HL-60 (cell line): ENCODE measurements at places on chromosomes 11 and 22.

- no peak for DNase-seq
Measured at GRCh38 chr11:105491394-105491793, 118.5 kb upstream of the GRIA4 start.

DNA sequence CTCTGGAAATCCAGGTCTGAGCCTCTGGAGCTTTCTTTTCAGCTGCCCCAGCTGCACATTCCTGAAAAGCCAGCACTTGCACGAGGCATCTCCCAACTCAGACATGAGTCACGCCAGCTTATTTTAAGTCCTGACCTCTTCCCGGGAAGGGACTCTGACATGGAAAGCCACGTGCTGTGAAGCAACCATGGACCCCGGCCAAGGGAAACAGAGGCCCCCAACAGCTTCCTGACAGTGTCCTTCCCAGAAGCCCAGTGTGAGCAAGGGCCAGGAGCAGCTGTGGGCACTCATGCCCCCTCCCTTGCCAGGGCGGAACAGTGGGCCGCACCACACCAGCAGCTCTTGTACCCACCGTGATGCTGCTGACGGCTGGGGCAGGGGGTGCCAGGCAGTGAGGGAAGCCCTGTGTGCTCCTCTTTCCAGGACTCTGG is 118.8 kb upstream of the CADM1 start:
- no peak for DNase-seq

DNA sequence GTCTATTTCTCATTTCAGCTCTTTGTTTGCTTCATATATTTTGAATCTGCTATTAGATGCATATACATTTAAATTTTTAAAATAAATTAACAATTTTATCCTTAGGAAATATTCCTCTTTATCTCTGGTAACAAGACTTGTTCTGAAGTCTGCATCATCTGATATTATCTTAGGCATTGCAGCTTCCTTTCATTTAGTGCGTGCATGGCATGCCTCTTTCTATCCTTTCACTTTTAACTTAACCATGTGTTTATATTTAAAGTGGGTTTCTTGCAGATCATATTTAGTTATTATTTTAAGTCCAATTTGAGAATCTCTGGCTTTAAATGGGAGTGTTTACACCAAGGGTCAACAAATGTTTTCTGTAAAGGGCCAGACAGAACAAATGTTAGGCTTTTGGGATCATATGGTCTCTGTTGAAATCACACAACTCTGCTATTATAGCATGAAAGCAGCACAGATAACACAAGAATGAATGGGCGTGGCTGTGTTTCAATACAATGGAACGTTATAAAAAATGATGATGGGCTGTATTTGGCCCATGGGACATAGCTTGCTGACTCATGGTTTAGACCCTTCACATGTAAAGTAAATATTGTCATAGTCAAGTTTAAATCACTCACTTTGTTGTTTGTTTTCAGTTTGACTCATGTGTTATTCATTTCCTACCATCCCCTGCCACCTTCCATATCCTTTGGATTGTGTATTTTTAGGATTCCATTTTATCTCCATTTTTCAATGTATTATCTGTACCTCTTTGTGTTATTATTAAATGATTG is 83.9 kb upstream of the SNX19 start:
- DNase-seq: no peak

- DNase-seq: peak; percentile 64
Measured at GRCh38 chr11:34425867-34426266, 12.9 kb upstream of the CAT start.

- DNase-seq: no peak
Measured at GRCh38 chr11:100789500-100789899, 102.4 kb downstream of the ARHGAP42 start.

GRCh38 chr11:35485656-35486322 is 39.6 kb downstream of the PAMR1 start:
- peak; percentile 65 for DNase-seq

- DNase-seq: peak; percentile 83
Measured at GRCh38 chr11:62542750-62543567, 3.6 kb downstream of the AHNAK start.

DNA sequence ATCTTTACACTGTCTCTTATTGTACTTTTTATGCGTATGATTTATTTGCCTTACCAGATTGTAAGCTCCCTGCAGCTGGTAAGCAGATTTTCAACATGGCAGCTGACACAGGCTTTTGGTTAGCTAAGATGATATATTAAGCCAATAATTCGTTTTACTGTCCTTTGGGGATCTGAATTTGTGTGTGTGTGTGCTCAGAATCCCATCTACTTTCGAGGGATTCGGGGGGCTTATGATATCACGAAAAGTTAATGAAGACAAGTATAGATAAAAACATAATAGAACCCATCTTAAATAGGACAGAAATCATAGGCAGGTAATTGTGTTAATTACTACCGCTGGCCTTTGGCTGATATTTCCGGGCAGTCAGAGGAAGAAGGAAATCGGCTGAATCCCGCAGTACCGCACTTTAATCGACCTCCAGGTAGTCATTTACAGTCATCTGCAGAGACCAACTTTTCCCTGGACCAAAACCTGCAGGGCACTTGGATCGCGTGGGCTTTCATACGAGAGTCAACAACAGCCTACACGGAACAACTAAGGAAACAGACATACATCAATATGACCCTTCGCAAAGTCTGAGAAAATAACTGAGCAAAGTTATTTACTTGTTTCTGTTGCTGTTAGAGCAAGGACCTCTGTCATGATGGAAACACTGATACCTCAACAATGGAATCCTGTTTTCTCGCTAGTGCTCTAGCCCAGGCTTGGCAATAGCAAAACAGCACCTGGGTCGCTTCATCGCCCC is 802 bp downstream of the KBTBD3 start:
- no peak for DNase-seq

- peak; percentile 94 for DNase-seq
Measured at GRCh38 chr11:3840870-3841425, at the start of gene RHOG. Gene RHOG, minus strand, starts transcription at chr11:3840959. Its CDS starts 12,821 bp downstream, at chr11:3828138.

- no peak for DNase-seq
Measured at GRCh38 chr11:21963013-21963412, 229.9 kb upstream of the ANO5 start.

- DNase-seq: no peak
Measured at GRCh38 chr22:27220339-27220738, 563.0 kb downstream of the MIAT start.

- no peak for DNase-seq
Measured at GRCh38 chr11:125951731-125952130, 5.9 kb downstream of the VSIG10L2 start.

DNA sequence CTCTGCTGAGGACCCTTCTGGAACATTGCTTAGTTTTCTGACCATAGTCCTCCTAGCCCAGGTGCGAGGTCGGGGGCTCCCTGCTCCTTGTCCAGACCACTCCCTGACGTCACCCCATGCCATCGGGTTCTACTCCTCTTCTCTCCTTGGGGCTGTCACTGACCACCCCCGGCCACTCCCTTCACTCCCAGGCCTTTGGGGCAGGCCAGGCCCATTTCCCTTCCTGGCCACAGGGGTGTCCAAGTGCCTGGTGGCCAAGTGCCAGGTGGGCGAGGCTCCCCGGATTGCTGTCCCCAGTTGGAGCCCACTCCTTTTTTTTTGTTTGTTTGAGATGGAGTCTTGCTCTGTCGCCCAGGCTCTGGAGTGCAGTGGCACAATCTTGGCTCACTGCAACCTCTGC is 19.5 kb downstream of the MRGPRD start:
- no peak for DNase-seq

DNA sequence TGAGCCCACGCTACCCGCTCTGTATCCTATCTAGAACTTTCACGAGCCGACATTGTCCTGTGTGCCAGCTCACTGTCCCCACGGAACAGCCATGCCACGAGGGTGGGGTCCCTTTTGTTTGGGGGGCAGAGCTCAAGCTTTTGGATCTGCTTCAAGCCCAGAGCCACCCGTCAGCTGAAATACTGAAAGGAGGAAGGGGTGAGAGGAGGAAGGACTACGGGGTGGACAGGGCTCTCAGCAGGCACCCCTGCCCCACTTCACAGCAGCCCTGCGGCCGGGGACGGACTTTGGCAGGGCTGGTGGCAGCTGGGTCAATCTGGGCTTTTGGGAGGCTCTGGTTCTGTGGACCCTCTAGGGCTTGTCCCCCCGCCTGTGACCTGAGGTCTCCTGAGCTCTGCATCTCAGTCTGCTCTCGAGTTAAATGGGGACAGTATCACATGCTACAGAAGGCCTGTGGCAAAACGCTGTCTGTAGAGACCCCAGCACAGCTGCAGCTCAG is 30.0 kb upstream of the MUC5AC start:
- DNase-seq: no peak

- DNase-seq: peak; percentile 46
Measured at GRCh38 chr11:102940714-102941588, 14.6 kb downstream of the MMP13 start.

DNA sequence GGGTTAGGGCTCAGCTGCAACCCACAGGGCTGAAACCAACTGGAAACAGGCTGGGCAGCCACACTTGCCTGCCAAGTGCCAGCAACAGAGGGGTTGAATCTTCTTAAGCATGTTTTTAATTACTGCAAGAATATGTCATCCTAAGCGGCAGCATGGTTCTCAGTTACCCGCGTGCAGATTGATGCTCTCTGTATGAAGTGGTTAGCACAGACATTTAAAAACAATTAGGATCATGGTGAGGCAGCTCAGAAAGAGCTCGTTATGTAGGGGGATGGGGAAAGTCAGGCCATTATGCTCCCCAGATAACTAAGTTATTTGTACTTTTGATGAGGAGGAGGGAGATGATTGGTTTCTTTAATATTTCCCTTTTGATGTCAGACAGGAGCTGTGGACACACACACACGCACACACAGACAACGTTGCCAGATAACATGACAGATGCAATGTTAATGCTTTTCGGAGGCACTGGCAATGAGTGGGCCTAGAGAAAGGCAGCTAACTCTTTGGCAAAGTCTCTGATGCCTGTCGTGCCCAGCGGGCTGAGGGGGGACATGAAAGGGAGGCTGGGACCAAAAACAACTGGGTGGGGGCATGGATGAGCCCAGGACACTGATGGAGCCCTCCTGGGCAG is 389.7 kb downstream of the NXPE2 start:
- no peak for DNase-seq

DNA sequence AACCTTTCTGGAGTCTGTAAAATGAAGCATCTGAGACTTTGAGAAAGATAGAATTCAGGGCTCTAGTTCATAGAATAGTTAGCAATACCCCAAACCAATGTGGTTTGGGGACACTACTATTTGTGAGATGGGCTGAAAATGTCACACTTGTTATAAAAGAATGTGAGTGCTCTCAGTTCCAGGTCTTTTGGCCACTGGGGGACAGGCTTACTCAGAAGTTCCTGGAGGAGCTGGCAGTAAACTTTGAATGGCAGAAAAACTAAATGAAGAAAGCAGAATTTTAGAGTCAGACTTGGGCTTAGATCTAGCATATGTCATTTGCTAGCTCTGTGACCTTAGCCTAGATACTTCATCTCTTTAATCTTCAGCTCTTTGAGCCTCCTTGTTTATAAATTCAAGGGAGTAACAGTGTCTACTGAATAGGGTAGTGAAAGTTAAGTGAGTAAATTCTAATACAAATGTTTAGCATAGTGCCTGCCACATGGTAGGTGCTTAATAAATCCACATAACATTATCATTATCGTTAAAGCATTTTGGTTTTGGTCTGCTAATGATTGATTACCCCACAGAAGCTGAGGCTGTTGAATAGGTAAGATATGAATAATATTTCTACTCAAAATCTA is 3.7 kb downstream of the LYVE1 start:
- peak; percentile 31 for DNase-seq

DNA sequence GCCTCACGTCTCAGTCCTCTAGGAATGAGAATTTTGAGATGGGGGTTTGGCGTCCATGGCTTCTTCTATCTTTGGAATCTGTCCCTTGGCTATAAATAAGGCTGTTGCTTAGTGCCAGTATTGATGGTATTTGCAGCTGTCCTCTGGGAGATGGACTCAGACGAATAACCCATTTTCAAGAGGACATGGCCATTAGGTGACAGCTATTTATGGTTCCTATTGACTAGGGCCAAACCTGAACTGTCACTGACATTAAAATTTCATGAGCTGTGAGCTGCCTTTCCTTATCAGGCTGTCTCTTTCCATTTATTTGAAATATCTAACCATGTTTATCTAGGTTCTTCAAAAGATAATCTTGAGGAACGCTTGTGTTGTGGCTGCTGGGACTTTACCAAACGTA is 92.7 kb downstream of the NAV2 start:
- DNase-seq: no peak

GRCh38 chr11:118996926-118997626 is 862 bp upstream of the CENATAC start:
- peak; percentile 71 for DNase-seq

DNA sequence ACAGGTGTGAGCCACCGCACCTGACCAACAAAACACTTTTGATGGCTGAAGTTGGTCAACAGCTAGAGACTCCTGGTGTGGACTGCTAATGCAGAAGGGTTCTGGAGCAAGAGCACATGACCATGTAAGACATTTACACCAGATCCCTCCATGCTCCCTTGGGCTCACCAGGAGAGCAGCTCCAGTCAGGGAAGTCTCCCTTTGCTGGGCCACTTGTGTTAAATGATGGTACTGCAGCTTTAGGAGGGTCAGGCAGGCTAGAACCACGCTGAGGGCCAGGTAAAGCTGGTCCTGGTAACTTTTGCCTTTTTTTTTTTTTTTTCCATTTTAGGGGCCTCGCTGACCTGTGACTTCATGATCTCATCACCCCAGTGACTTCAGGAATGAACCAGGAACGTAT is 146.4 kb downstream of the FBXO7 start:
- no peak for DNase-seq

DNA sequence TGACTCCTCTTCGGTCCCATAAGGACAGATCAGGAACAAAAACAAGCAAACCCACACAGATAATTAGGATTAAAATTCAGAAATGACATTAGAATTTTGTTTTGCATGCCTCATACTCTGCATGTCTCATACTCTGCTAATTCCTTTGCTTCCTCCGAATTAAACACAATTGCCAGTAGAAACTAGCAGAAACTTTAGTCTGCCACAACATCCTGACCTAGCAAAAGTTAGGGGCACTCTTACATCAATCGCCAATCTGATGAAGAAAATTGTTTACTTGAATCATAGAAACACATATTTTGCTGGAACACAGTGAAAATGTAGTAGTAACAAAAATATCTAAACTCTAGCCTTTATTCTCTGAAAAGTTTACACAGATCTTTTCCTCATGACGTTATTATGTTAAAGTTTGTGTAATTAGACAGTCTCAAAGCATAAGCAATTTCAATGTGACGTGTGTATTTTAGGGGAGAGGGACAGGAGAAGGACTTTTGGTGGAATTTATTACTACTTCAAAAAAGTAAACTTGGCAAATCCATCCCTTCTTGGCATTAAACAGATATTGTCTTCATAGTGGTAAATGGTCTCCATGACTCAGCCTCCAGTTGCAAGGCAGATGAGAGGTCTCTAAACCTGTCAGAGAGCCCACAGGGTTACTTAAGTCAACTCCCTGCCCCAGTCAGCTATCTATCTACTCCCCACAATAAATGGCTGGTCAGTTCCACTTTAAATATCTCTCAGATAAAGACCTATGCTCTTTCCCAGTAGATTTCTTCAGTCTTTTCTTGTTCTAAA is 249.8 kb upstream of the UBASH3B start:
- no peak for DNase-seq

- DNase-seq: no peak
Measured at GRCh38 chr22:37220543-37220981, 8.3 kb upstream of the SSTR3 start.

GRCh38 chr11:113311536-113311935 is 2.8 kb upstream of the TTC12 start:
- no peak for DNase-seq
